ENCODE measurements at places on chromosomes 5 and 9.

- no peak for DNase-seq
Observed at GRCh38 chr9:113794721-113795120, 81.4 kb upstream of the ZNF618 start.

DNA sequence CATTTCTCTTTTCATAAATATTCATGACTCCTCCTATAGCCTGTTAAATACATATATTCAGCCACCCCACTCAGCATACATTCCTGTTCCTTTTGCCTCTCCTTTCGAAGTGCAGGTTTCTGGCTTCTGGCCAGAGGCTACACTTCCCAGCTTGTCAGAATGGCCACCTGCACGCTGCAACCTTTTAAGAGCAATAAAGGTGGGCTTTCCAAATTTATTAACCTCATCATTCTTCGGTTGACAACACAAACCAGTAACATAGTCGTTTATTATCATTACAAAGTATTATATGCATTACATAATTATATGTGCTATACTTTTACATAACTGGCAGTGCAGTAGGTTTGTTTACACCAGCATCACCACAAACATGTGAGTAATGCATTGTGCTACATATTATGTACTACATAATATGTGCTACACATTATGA is 16.5 kb upstream of the TMEM171 start:
- DNase-seq: no peak

DNA sequence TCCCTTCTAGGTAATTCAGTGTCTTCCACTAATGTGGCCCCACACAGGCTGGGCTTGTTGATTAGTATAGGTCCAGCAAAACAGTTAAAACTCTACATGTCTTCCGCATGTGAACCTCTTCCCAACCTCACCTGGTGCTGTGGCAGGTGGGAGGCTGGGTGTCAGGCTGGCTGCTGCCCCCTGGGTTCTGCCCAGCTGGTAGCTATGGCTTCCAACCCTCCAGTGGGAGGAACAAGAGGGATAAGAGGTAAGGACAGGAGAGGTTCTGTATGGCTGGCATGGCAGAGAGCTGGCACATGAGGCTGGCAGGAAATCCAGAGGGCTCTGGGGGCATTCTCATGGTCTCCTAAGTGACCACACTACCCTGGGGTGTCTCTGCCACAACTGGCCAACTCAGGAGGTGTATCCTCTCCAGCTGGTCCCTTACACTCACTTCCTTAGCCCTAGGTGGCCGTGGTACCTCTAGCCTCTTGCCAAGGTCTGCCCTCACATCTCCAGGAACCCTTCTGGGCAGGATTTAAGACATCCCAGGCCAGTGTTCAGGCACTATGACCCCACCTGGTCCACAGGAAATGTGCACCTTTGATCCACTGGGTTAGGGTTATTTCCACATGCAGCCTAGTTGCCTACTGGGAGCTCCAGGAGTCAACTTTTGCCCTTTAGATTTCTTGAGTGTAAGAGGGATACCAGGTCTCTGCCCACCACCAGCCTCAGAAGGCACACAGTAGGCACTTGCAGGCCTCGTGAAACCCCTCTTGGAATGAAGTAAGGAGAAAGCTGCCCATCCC is 41.7 kb downstream of the AHRR start:
- no peak for DNase-seq

DNA sequence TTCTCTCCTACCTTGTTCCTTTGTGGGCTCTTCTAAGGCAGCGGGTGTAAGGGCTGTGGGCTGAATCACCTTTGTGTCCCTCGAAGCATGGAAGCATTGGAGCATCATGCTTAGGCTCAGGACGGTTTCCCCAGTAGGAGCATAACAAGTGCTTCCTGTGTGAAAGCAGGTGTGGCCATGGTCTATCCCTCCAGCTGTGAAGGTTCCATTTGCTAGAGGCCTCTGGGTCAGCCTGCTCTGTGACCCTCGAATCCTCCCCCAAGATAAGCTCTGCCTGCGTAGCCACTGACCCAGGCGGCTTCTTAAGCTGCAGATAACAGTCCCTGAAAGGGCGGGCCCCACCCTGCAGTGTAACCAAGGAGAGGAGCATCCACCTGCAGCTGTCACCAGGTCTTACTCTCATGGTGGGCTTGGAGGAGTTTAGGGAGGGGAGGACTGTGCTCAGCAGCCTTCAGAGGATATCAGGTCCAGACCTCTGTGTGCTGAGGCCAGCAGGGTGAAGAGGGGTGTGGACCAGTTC is 8.4 kb upstream of the NDST1 start:
- DNase-seq: no peak

GRCh38 chr9:92480986-92481633 is 1.2 kb downstream of the ASPN start:
- DNase-seq: no peak

GRCh38 chr5:167014401-167015056 is 1276.9 kb upstream of the WWC1 start:
- DNase-seq: no peak

DNA sequence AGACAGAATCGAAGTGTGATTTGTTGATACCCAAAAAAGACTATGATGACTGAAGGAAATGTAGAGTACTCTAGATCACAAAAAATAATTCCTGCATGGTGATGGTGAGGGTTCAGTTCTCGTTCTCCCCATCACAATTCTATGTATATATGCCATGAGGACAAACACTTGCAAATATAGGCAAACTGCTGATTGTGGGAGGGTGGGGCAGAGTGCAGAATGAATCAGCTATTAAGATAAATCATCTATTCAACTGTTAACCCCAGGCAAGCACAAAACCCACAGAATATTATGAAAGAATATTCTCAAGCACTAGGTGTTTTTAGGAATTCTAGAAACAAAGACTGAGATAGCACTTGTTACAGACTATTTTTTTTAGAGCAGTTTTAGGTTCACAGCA is 13.9 kb upstream of the UBLCP1 start:
- no peak for DNase-seq

DNA sequence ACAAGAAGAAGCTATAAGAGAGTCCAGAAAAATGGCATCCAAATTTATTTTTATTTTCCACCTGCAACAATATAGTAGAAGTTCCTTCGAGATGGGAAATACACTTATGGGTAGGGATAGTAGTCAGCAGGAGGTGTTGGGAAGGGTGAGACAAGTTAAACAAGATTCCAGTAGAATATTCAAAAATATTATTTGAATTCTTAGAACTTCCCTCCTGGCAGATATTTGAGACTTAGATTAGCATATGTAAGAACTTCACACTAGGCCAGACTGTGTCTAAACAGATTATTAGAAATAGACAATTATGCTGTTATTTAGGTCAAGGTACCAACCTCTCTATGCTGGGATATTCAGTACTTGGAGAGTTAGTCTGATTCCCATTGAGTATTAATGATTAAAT is 108.7 kb downstream of the PLK2 start:
- no peak for DNase-seq

GRCh38 chr9:94086486-94087345 is 2.5 kb downstream of the PTPDC1 start:
- DNase-seq: no peak

DNA sequence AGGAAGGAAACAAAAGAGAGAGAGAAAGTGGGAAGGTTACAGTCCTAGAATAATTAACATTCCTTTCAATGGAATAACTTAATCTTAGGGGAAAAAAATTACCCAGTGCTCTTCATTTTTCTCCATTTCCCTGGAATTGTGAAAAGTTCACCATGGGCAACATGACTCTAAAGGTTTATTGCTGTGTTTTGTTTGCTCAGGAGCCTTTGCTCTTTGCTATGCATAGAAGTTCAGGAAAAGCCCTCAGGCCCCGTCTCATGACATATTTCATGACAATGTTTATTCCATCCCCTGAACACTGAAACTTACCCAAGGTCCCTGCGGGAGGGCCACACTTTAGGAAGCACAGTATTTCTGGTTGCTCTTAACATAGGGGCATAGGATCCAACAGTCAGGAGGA is 9.8 kb upstream of the CTSL start:
- no peak for DNase-seq

GRCh38 chr9:95901506-95901905 is 26.0 kb downstream of the ERCC6L2 start:
- DNase-seq: no peak

DNA sequence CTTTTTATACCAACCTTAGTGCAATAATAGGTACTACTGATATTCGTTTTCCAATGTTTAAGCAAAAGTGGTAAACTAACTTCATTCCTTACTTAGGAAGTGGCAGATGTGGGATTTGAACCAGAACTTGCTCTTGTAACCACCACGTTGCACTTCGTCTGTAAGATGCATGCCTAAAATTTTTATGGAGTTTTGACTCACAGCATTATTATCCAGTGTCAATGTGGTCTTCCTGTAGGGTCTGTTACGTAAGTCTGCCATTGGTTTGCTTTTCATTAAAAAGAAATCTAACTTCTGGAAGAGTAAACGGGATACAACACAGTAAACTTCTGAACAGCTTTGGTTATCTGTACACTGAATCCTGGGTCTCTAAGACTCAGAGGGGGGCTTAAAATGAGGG is 521.0 kb upstream of the WWC1 start:
- DNase-seq: no peak

DNA sequence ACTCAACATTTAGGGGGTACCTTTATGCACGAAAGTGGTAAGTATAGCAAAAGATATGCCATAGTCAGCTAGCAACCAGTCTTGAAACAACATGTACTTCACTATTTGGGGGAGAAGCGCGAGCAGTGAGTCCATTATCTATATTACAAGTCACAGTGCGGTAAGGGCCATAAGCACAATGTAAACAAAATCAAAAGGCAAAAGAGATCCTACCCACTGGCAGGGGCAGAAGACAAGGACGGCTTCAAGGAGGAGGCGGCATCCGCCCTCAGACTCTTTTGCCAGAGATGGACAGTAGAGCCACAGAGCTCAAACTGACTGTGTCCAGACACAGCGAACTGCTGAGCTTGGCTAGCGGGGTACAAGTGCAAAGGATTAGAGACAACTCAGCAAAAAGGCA is 9.6 kb downstream of the MAPK9 start:
- no peak for DNase-seq

GRCh38 chr9:19895006-19895405 is 106.2 kb upstream of the SLC24A2 start:
- DNase-seq: no peak

DNA sequence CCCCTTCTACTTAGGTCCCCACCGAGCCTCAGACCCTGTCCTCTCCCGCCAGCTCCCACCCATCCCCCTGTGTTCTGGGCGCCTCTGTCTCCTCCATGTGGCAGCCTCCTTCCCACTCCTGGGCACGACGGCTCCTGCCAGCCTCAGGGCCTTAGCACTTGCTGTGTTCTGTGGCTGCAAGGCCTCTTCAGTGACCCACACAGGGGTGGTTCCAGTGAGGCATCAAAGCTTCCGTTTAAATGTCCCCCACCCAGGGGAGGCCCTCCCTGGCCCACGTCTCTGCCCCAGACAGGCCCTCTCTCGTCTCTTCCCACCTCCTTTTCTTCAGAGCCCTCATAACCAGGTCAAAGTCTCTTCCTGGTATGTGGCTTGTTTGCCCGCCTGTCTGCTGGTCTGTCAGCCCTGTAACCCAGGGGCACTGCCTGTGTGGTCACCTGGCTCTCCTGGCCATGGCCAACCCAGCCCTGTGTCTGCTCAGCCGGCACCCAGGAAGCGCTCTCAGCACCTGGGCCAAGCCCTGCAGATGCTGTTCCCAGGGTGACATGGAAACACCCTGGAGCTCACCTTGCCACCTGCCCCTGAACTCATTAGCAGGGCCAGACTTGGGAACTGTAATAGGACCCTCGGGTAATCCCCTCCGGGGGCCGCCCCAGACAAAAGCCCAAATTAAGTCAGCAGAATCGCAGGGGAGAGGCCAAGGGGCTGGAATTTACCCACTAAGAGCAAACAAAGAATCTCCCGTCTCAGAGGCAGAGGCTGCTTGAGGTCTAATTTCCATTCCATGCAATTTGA is 33.7 kb downstream of the LHX3 start:
- DNase-seq: no peak

DNA sequence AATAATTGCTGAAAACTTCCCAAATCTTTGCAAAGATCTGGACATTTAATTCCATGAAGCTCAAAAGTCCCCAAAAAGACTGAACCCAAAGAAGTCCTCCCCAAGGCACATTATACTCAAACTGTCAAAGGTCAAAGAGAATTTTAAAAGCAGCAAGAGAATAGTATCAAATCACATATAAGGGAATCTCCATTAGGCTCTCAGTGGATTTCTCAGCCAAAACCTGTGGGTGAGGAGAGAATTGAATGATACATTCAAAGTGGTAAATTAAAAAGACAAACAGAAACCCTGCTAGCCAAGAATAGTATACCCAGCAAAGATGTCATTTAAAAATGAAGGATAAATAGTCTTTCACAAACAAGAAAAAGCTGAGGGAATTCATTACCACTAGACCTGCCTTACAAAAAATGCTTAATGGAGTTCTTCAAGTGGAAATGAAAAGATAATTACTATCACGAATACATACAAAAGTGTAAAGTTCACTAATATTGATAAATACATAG is 134.1 kb downstream of the NDUFS4 start:
- DNase-seq: no peak

GRCh38 chr5:25190521-25191000 is 545.8 kb upstream of the CDH10 start:
- DNase-seq: no peak

DNA sequence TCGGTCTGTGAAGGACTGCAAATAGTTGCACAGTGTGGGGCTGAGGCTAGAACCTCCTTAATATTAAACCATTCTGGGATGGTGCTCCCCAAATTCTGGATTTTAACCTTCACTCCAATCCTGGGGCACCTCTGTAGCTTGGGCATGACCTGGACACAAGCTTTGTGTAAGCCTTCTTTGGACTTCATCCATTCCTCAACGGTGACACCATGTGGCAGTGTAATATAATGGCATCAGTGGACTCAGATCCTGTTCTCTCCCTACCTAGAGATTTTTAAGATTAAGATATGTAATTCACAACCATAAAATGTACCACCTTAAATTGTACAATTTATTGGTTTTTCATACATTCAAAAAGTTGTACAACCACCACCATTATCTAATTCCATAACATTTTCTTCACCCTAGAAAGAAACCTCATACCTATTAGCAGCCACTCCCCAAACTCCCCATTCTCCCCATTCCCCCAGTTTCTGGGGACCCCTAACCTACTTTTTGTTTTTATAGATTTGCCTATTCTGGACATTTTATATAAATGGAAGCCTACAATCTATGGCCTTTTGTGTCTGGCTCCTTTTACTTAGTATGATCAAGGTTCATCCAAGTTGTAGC is 4.8 kb upstream of the PLGRKT start:
- no peak for DNase-seq

DNA sequence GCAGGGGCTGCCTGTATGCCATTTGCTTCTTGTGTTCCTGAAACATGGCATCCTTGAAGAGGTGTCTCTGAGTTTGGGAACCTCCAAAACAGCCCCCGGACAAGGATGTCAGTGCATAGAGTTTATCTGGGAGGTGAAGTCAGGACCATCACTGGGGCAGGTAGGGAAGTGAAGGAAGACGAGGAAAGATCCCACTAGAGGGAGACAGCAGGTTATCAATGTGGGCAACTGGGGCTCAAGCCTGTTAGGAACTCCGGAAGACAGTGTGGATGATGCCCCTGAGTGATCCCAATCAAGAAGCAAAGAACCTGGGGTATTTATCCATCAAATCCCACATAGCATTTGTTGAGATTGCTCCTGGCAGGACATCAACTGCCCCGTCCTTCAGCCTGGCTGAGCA is 233.1 kb downstream of the AGTPBP1 start:
- DNase-seq: no peak

- no peak for DNase-seq
Observed at GRCh38 chr5:177339107-177339638, 12.3 kb downstream of the LMAN2 start.

All from stimulated activated CD8-positive, alpha-beta memory T cell treated with anti-CD3 and anti-CD28 coated beads, Interleukin-4, amount 100 ng/mL, for 4 hours (primary cell).